ENCODE measurements at places on chromosomes 12 and 14. TPM values are rescaled to one million over a fixed set of nuclear protein-coding genes. Genes with fewer than 3 reads are reported as not detected.

DNA sequence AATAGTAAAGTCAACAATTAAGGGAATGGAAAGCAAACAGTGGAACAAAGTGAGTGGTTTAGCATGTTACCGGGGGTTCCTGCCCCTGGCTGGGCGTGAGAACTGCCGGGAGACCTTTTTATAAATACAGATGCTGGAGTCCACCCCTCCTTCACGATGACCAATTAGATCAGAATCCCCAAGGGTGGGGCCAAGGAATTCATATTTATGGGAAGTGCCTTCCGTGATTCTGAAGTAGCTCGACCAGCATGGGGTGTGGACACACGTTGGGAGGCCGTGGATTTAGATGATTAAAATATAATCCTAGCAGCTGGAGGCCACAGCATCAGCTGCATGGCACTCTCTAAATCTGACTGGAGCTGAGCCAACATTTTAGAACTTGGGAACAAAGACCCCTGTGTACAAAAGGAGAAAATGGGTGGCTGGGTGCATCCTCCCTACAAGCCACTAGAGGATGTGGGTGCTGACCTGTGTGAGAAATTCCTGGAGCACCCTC, 87.9 kb downstream of the SRRM4 start:
- no peak overlapping the region for H3K27ac ChIP-seq
- H3K4me3 ChIP-seq = no peak overlapping the region
- no peaks in the 10 kb centered on the region for H3K36me3 ChIP-seq
- DNase-seq = no peak
- no peaks in the 10 kb centered on the region for H3K4me1 ChIP-seq
- no peaks in the 10 kb centered on the region for H3K27me3 ChIP-seq

DNA sequence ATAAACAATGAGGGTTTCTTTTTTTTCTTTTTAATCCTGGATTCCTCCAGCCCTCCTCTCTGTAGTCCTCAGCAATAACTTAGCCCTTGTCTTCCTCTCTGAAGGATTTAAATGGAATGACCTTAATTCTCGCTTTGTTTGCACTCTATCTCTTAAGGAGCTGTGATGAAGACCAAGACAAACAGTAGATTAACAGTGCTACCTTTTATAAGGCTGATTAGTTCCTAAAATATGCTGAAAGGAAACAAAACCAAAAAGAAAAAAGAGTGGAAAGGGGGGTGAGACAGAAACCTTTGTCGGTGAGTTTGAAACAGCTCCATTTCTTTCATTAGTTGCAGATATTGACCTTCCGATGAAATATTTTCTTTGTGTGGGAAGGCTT, 38.7 kb upstream of the PTCSC3 start:
- no peaks in the 10 kb centered on the region for H3K36me3 ChIP-seq
- no peak overlapping the region for H3K27ac ChIP-seq
- peaks cover 22% of the 10 kb centered on the region for H3K27me3 ChIP-seq
- no peak overlapping the region for H3K4me3 ChIP-seq
- peaks cover 5% of the 10 kb centered on the region for H3K4me1 ChIP-seq

GRCh38 chr12:89343127-89343526, 9.2 kb downstream of the DUSP6 start:
- H3K27ac ChIP-seq = no peak overlapping the region
- no peak overlapping the region for H3K4me3 ChIP-seq
- no peak for DNase-seq
- H3K36me3 ChIP-seq = peaks cover 2% of the 10 kb centered on the region

DNA sequence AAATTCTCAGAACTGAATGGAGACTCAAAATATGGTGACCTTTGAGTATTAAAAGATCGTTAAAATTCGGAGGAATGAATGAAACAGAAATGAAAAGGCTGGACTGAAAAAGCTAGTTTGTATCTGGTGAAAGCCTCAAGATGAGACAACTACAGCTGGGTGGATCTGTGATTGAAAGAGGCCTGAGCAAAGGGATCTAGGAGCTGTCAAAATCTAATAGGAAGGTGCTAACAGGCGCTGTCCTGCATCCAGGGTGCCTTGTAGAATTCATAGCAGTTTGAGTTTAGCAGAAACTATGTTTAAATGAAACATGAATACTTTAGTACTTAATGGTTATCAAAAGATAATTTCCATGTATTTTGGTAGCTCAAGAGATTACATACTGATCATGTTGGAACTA, 2.3 kb downstream of the YY1 start:
- peak overlapping the region; percentile 87 for H3K27ac ChIP-seq
- DNase-seq = no peak
- peaks cover 53% of the 10 kb centered on the region for H3K4me1 ChIP-seq
- H3K36me3 ChIP-seq = peaks cover 37% of the 10 kb centered on the region
- H3K4me3 ChIP-seq = peak overlapping the region; percentile 86

- peaks cover 2% of the 10 kb centered on the region for H3K27me3 ChIP-seq
- H3K27ac ChIP-seq = no peak overlapping the region
- no peak overlapping the region for H3K4me3 ChIP-seq
- peak; percentile 68 for DNase-seq
- H3K36me3 ChIP-seq = peaks cover 2% of the 10 kb centered on the region
Measured at GRCh38 chr14:32073537-32074189, 3.4 kb upstream of the ARHGAP5 start.

DNA sequence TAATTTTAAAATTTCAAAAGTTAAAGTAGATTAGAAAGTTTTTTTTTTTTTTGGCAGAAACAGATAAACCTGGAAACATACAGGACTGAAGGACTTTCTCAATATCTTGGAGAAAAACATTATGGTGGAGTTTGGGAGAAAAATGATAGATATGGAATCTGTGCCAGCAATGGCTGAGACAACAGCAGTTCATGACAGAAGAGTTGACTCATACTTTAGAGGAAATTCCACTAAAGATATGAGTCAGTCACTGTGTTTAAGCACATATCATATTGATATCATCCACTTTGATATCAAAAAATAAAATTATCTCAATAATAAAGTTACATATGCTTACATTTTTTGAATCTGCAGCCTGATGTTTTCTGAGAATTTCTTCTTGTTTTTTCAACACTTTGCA, 193.9 kb upstream of the OR4E1 start:
- DNase-seq = no peak
- H3K27ac ChIP-seq = peak overlapping the region; percentile 82
- no peak overlapping the region for H3K4me3 ChIP-seq
- H3K36me3 ChIP-seq = no peaks in the 10 kb centered on the region
- H3K27me3 ChIP-seq = no peaks in the 10 kb centered on the region
- peaks cover 41% of the 10 kb centered on the region for H3K4me1 ChIP-seq

GRCh38 chr12:108939594-108939993, 59.7 kb downstream of the DAO start:
- no peaks in the 10 kb centered on the region for H3K27me3 ChIP-seq
- H3K27ac ChIP-seq = no peak overlapping the region
- H3K4me1 ChIP-seq = no peaks in the 10 kb centered on the region
- DNase-seq = peak; percentile 37

DNA sequence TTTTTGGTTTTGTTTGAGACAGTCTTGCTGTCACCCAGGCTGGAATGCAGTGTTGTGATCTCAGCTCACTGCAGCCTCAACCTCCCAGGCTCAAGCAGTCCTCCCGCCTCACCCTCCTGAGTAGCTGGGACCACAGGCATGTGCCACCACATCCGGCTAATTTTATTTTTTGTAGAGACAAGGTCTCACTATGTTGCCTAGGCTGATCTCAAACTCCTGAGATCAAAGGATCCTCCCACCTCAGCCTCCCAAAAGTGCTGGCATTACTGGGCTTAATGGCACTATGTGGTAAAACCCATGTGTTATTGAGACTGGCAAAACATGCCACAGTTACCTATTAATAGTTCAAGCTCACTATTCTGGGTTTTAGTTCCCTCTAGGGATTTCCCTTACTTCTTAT, 51.2 kb upstream of the KCNH3 start:
- H3K27ac ChIP-seq = no peak overlapping the region
- H3K27me3 ChIP-seq = no peaks in the 10 kb centered on the region
- H3K36me3 ChIP-seq = no peaks in the 10 kb centered on the region
- no peak overlapping the region for H3K4me3 ChIP-seq

GRCh38 chr12:98973395-98973794, 328.3 kb downstream of the APAF1 start:
- H3K4me1 ChIP-seq = no peaks in the 10 kb centered on the region
- H3K36me3 ChIP-seq = no peaks in the 10 kb centered on the region
- no peak for DNase-seq
- H3K27ac ChIP-seq = no peak overlapping the region
- no peaks in the 10 kb centered on the region for H3K27me3 ChIP-seq

- H3K4me3 ChIP-seq = no peak overlapping the region
- no peaks in the 10 kb centered on the region for H3K27me3 ChIP-seq
- no peaks in the 10 kb centered on the region for H3K4me1 ChIP-seq
- peak overlapping the region; percentile 30 for H3K27ac ChIP-seq
- peaks cover 5% of the 10 kb centered on the region for H3K36me3 ChIP-seq
Measured at GRCh38 chr12:112169161-112169872, 44.0 kb downstream of the TRAFD1 start.

DNA sequence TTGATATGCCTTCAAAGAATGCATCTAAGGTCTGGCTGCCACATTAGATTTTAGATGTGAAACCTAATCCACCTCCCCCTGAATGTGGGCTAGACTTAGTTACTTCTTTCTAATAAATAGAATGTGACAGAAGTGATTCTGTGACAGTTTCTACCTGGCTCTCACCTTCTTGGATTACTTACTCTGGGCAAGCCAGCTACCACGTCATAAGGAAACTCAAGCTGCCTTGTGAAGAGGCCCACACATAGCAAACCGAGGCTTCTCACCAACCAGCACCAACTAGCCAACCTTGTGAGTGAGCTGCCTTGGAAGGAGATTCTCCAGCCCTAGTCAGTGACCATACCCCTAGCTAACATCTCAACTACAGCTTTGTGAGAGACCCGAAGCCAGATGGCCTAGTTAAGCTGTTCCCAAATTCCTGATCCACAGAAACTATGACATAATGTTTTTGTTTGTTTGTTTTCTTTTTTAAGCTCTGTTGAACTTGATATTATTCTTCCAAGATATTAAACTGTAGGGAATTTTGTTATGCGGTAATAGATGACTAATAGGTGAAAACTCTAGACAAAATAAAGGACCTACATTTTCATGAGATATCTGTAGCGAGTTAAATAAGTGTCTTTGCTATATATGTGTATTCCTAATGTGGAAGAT, 6.2 kb downstream of the GPR19 start:
- peaks cover 15% of the 10 kb centered on the region for H3K36me3 ChIP-seq

- no peaks in the 10 kb centered on the region for H3K4me1 ChIP-seq
- H3K36me3 ChIP-seq = peaks cover 16% of the 10 kb centered on the region
- no peaks in the 10 kb centered on the region for H3K27me3 ChIP-seq
- no peak overlapping the region for H3K4me3 ChIP-seq
Measured at GRCh38 chr12:103771466-103771865, 69.6 kb downstream of the NT5DC3 start.

DNA sequence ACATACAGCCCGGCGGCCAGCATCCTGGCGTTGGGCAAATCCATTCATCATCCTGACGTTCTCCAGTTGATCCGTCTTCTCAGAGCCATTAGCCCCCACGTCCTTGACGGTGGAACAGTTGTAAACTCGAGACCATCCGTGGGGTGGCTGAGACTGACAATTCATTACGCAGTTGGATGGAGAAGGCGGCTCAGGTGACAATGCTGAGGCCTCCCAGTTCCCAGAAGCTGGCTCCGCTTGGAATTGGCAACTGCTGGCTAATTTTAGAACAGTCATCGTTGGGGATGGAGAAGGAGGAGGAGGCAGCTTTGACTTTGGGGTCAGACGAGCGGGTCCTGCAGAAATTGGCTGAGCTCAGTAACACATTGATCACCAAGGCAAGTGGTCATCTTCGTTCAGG, 186.5 kb downstream of the PHETA1 start:
- no peaks in the 10 kb centered on the region for H3K36me3 ChIP-seq
- no peak overlapping the region for H3K27ac ChIP-seq
- H3K4me3 ChIP-seq = no peak overlapping the region
- H3K27me3 ChIP-seq = peaks cover 20% of the 10 kb centered on the region

GRCh38 chr14:81565441-81566290, 32.0 kb upstream of the SEL1L start:
- DNase-seq = peak; percentile 57
- H3K4me3 ChIP-seq = no peak overlapping the region
- H3K36me3 ChIP-seq = no peaks in the 10 kb centered on the region
- no peaks in the 10 kb centered on the region for H3K4me1 ChIP-seq
- no peak overlapping the region for H3K27ac ChIP-seq

GRCh38 chr14:56886471-56887062, 76.3 kb upstream of the OTX2 start:
- H3K4me1 ChIP-seq = no peaks in the 10 kb centered on the region
- H3K36me3 ChIP-seq = no peaks in the 10 kb centered on the region
- peaks cover 24% of the 10 kb centered on the region for H3K27me3 ChIP-seq
- DNase-seq = no peak
- no peak overlapping the region for H3K4me3 ChIP-seq

GRCh38 chr14:53890611-53891101, 66.0 kb downstream of the BMP4 start:
- no peaks in the 10 kb centered on the region for H3K4me1 ChIP-seq
- H3K36me3 ChIP-seq = no peaks in the 10 kb centered on the region
- H3K27ac ChIP-seq = no peak overlapping the region
- no peak for DNase-seq
- no peak overlapping the region for H3K4me3 ChIP-seq

DNA sequence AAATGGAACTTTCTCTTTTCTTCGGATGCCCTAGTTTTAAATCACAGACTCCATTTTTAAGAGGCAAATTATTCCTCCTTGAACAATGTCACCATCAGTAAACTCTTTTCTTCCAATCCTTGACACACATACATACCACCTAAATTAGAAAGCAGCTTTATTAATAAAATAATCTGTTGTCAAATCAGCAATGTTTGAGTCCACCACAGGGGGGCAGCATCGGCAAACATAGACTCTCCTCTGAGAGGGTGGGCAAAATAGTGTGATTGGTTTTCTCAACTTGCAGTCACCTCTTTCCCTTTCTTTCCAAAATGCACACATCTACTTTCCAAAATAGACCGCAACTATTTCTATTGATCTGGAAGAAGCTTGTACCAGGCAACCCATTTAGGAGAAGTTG, 438.4 kb upstream of the OR4E1 start:
- peak overlapping the region; percentile 79 for H3K4me3 ChIP-seq
- no peaks in the 10 kb centered on the region for H3K36me3 ChIP-seq
- H3K27ac ChIP-seq = peak overlapping the region; percentile 87
- peak; percentile 67 for DNase-seq
- no peaks in the 10 kb centered on the region for H3K27me3 ChIP-seq

GRCh38 chr12:111434680-111435338, 29.1 kb downstream of the SH2B3 start:
- peak overlapping the region; percentile 92 for H3K27ac ChIP-seq
- H3K4me1 ChIP-seq = peaks cover 91% of the 10 kb centered on the region
- H3K27me3 ChIP-seq = no peaks in the 10 kb centered on the region
- peak overlapping the region; percentile 56 for H3K4me3 ChIP-seq

WDHD1 gene
- 62.9 TPM for total RNA-seq

COCH gene
- total RNA-seq = 1.3 TPM

KRT71 gene
- total RNA-seq = not detected

CLEC4D gene
- total RNA-seq = not detected

PFKM gene
- total RNA-seq = 71.9 TPM

NPFF gene
- not detected for total RNA-seq

CACNA2D4 gene
- 2.1 TPM for total RNA-seq

FUT8 gene
- 38.7 TPM for total RNA-seq

LAG3 gene
- 22.8 TPM for total RNA-seq

ASPG gene
- not detected for total RNA-seq

All from activated naive CD4-positive, alpha-beta T cell treated with anti-CD3 and anti-CD28 coated beads for 36 hours (primary cell).